ENCODE measurements at places on chromosomes 13 and 19. TPM values are rescaled to one million over a fixed set of nuclear protein-coding genes. Genes with fewer than 3 reads are reported as not detected.

DNA sequence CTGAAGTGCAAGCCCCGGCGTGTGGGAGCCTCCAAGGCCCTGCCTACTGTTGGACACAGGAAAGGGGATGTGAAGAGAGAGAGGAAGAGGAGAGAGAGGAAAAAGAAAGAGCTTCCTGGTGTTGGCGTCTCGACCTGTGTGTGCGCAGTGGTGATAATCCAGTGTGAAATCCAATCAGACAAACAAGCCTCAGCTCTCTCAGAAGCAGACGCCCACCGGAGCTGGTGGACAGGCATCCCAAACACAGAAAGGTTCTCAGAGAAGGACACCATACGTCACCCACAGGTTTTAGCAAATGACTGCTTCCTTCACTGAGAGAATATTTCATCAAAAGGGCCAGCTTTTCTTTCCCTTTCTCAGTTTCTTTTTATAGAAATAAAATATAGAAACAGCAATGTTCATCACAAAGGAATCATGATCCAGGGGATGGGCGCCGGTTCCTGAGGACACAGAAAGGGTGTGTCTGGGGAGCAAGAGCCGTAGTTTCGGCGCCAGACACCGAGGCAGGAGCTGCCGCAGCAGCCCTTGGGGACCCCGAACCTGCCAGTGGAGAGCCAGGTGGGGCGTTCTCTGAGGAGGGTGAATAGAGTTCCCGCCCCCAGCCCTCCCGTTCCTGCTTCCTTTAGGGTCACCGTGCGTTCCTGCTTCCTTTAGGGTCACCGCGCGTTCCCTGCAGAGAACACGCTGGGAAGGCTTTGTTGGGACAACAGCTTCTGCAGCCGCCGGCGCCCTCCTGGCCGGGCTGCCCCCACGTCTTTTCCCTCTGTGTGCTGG is 145.8 kb upstream of the SOX1 start:
- no peaks in the 10 kb centered on the region for H3K36me3 ChIP-seq
- H3K4me3 ChIP-seq = no peak overlapping the region

GRCh38 chr19:11165486-11166030 is 10.0 kb upstream of the SPC24 start:
- no peak overlapping the region for H3K4me3 ChIP-seq
- peaks cover 12% of the 10 kb centered on the region for H3K36me3 ChIP-seq
- peak overlapping the region; percentile 63 for H3K27ac ChIP-seq
- no peak for DNase-seq
- H3K27me3 ChIP-seq = no peaks in the 10 kb centered on the region

DNA sequence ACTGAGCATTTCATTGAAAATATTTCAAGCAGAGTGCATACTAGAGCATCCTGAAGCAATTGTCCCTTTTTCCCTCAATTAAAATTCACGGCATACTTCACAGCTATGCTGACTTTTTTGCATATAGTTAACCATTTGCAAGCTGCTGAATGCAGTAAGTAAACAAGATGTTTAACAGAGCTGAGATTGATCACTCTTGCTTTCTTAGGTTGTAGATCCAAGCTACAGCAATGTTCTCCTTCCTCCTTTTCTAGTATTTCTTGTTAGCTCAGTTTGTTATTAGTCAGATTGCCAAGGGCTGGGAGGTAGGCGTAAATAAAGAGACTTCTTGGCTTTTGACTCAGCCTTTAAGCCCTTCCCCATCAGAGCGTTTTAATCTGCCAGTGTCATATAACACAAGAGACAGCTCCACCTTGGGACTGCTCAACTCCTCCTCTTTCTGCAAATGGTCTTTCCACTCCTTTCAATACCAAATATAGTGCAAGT is at the start of gene SLITRK6:
TSS of gene SLITRK6 (minus strand) at position 323 of the 486 bp plus-strand sequence. CDS start 2,911 bp downstream, outside the sequence.
- H3K4me1 ChIP-seq = no peaks in the 10 kb centered on the region
- no peak within 1 kb of the TSS for H3K4me3 ChIP-seq
- DNase-seq = no peak
- H3K36me3 ChIP-seq = no peaks in the 10 kb centered on the region
- no peaks in the 10 kb centered on the region for H3K27me3 ChIP-seq

GRCh38 chr19:496986-497385 is 700 bp downstream of the MADCAM1 start:
- H3K27ac ChIP-seq = no peak overlapping the region
- no peak overlapping the region for H3K4me3 ChIP-seq
- DNase-seq = no peak
- H3K36me3 ChIP-seq = no peaks in the 10 kb centered on the region
- H3K4me1 ChIP-seq = peaks cover 19% of the 10 kb centered on the region

DNA sequence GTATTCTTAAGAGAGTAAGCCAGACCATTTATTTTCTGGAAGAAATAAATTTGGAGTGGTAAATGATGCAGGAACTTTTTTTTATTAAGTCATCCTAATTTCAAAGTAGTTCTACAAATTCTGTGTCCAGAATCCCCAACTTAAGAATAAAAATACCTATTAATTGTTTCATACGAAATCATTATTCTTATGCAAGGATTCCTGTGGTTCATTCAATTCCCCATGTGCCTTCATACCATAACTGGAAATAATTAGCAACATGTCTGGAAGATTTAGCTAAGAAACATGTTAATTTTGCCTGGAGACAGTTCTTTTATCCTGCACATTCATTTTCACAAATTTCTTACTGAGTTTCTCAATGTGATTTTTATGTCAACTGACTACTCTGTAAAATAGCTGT is 408.6 kb downstream of the PCDH9 start:
- no peaks in the 10 kb centered on the region for H3K27me3 ChIP-seq
- H3K36me3 ChIP-seq = no peaks in the 10 kb centered on the region
- no peak overlapping the region for H3K4me3 ChIP-seq

PROZ gene
- total RNA-seq = not detected

- no peaks in the 10 kb centered on the region for H3K4me1 ChIP-seq
- H3K4me3 ChIP-seq = no peak overlapping the region
- peak; percentile 41 for DNase-seq
- H3K36me3 ChIP-seq = no peaks in the 10 kb centered on the region
- H3K27me3 ChIP-seq = no peaks in the 10 kb centered on the region
These were observed 234.9 kb downstream of the TEX29 start for GRCh38 chr13:111555268-111555808.
